ENCODE measurements at places on chromosomes 4 and X.
A peak's percentile ranks its signal among the peaks of the same experiment; 100 is the strongest.

DNA sequence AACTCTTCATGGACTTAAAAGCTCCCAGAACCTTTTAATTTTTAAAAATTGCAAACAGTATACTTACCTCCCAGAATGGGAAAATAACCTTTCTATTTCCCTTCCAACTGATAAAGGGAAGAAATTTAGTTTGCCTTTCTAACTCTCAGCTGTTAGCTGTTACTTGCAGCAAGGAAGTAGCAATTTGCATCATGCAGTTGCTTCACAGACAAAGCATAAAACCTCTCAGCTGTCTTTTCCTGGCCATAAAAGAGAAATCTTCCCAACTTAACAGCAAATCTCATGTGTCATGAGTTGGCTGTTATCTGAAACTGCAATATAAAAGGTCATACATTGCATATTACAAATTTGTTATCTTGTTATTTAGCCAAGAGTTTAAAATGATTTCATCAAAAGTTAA lies 18.4 kb downstream of the C4orf17 start:
- DNase-seq = no peak

GRCh38 chr4:85993641-85994040 lies 366.2 kb downstream of the MAPK10 start:
- no peak for DNase-seq

DNA sequence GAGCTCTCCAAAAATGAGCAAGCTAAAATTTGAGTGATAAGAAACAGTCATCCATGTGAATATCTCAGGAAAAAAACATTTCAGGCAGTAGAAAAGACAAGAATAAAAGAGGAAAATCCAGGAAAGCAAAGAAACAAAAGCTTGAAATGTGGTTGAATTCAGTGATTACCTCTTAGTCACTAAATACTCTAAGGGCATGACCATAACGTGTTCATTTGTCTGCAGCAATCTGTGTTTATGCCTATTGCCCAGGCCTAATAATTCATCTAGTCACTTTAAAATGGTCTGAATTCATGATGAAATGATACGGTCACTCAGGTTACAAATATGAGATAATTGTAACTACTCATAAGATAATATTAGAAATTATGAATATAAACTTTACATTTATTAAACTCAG lies 837.9 kb downstream of the STPG2 start:
- no peak for DNase-seq

DNA sequence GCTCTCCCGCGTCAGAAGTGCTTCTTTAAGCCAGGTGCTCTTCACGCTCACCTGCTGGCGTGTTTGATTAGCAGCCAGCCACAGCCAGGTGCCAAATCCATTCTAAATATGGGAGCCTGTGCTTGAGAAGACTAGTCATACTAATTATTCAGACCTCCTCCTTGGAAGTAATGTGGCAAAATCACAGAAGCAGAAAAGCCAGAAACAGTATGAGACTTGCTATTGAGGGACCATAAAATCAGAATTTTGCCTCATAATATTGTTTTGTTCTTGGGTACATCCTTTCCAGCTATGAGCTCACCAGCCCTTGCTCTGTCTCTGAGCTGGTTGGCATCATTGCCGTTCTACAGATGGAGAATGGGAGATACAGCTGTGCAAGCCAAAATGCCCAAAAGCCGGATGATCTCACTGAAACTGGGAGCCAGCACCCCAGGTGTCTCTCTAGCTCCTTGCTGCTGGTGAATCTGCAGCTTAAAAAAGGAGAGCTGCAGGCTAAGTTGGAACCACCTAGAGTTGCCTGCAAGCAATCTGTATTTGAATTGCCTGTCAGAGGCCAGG lies 205.4 kb downstream of the SHROOM3 start:
- peak; percentile 54 for DNase-seq

GRCh38 chr4:54571293-54572151 lies 86.2 kb upstream of the KIT start:
- no peak for DNase-seq

GRCh38 chr4:24917076-24917856 lies 4.4 kb upstream of the CCDC149 start:
- no peak for DNase-seq

DNA sequence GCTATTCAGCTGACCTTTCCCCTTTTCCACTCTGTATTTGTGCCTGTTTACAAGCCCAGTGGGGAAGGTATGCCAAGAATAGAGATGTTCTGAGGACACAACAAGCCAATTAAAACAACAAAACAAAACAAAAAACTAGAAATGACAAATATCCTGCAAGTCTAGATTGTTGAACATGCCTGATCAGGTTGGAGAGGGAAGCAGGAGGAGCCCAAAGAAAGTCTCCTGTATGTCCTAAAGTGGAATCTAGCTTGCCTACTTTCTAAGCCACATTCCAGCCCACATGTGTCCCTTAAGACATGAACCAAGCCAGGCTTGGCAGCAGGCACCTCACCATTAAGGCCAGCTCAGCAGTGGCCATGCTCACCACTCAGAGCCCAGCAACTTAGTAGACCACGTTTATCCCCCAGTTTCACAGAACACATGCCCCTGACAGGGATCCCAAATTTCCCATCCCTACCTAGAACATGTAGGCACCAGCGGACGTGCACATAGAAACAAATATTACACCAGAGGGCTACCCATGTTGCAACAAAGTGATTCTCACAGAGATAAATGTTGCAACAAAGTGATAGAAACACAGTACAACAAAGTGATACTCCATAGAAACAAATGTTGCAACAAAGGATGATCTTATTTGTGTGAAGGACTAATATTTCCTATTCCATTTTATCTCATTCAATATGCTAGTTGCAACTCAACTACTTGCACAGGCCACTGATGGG lies 48.3 kb downstream of the CD99L2 start:
- no peak for DNase-seq

GRCh38 chrX:8147226-8147625 lies 23.8 kb downstream of the VCX2 start:
- DNase-seq = no peak

DNA sequence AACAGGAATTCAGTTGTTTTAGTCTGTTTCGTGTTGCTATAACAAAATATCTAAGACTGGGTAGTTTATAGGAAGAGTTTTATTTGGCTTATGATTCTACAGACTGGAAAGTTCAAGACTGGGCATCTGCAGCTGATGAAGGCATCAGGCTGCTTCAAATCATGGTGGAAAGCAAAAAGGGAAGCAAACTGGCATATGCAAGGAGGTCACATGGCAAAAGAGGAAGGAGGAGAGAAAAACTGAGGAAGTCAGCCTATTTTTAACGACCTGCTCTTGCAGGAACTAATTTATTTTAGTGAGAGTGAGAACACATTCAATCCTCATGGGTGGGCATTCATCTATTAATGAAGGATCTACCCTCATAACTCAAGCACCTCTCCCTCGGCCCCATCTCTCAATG lies 363.1 kb upstream of the HS3ST1 start:
- DNase-seq = no peak

DNA sequence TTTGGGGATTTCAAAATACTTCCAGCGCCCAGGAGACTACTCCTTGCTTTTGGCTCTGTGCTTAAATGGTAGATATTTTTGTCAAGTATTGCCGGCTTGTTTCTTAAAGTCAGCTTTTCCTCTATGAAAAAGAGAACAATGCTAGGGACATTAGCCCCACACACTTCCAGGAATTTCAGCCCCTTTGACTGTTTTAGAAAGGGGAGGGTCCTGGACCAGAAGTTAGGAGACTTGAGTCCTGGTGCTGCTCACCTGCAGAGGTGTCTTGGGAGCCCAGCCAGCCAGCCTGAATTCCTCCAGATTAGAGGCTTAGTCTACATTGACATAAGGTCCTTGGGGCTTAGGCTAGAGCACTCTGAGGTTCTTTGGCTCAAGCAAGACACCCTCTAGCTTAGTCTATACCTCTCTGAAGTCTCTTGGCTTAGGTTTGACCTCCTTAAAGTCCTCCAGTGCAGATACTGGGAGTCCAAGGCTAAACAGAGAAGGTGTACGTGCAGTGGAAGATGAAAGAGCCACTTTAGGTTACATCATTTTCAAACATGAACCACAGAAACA lies 1.6 kb upstream of the SETD7 start:
- DNase-seq = no peak

- DNase-seq = no peak
Measured at GRCh38 chrX:68238568-68238967, 194.7 kb downstream of the OPHN1 start.

DNA sequence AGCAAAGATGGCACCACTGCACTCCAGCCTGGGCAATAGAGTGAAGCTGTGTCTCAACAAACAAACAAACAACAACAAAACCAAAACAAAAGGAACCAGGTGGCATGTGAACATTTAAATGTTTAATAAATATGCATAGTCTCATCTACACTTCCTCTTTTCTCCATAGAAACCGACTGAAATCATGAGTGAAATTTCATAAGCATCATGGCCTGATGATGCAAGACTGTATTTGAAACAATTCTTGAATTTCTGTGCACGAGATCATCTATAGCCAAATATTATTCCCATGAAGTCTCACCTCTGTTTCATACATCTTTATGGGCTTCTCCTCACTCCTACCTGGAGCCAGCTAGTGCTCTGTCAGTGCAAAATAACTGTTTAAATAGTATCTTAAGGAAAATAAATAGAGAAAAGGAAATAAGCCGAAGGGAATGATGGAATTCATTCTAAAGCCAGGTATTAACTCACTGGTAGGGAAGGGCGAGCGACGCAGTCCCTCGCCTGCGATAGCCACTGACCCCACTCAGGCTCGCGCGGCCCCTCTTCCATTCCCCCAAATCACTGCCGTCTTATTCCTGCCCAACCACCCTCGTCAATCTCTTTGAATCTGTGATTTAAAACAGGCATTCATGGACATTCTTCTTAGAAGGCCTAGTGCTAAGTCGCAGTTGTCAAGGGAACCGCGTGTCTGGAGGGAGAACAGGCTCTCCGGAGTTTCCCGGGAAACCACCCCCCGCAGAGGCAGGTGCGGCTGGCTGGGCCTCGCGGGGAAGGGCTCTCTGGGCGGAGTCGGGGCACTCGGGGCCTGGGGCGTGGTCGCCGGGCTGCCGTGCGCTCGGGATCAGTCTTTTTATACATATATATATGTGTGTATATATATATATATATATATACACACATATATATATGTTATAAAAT lies 52.4 kb upstream of the TRIM2 start:
- DNase-seq = no peak

- DNase-seq = no peak
Measured at GRCh38 chrX:45322820-45323219, 122.1 kb upstream of the DIPK2B start.

DNA sequence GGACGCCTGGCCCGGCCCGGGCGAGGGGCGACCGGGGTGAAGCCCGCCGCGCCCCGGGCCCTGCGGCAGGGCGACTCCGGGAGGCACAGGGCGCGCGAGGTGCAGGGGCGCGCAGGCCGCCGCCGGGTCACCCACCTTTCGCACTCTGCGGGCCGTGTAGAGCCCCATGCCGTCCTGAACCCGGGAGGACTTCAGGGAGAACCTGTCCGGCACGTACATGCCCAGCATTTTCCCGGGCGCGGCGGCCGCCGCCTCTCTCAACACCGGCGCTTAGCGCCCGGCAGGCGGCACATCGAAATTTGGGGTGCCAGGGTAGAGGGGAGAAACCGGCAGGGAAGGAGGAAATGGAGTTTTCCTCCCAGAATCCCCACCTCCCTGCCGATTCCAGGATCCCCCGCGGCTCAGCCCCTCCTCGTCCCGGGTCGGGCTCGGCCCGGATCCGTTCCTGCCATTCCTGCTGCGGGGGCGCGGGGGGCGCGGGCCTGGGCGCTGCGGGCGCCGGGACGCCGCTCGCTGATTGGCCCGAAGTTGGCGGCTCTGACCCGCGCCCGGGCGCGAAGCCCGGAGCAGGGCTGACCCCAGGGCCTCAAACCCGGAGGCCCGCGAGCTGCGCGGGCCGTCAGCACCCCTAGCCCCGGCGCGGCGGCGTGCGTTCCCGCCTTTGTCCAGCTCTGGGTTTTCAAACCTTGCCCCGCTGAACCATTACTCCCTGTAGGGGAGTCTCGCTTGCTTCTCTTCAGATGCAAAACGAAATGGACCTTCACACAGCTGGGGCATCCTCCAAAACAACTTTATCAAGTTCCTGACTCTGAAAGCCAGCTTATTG lies at the start of gene PRDM5:
Gene PRDM5 (minus strand): TSS at position 346 of the 826 bp plus-strand sequence. CDS start 118 bp downstream, at position 228.
- DNase-seq = no peak

- no peak for DNase-seq
Measured at GRCh38 chr4:182240161-182241130, 2.8 kb upstream of the TENM3 start.

GRCh38 chr4:7584098-7584497 lies 149.4 kb upstream of the PSAPL1 start:
- no peak for DNase-seq

GRCh38 chr4:184782731-184783373 lies 42.9 kb downstream of the ACSL1 start:
- no peak for DNase-seq

GRCh38 chrX:111585337-111585736 lies 73.9 kb downstream of the SERTM2 start:
- DNase-seq = no peak

GRCh38 chr4:83011689-83012199 lies 1.1 kb upstream of the LIN54 start:
- no peak for DNase-seq

DNA sequence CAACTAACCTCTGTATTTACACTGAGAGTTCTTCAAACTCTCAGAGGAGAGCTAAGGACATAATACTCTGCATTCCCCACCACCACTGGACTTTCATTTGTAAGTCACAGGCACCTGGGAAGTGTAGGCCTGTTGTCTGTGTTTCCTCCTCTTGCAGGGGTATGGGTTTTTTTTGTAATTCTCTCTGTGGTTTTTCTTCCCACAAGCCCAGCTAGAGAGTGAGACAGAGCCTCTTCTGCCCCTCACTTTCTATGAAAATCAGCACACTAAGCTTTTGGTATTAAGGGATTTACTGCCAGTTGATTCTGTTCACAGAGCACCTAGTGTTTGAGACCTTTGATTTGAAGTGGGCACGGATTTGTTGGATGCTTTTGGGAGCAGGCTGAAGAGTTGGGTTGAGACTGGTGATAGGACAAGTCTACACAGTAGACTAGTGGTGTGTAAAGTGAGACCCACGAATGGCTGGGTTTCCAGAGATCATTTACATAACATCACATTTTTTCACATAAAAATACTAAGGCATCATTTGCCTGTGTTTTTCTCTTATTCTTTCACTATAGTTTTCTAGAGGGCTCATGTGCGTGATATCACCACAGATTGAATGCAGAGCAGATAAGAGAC lies 28.9 kb upstream of the WDR17 start:
- DNase-seq = no peak

GRCh38 chr4:119794681-119795080 lies 166.1 kb upstream of the PDE5A start:
- DNase-seq = no peak

DNA sequence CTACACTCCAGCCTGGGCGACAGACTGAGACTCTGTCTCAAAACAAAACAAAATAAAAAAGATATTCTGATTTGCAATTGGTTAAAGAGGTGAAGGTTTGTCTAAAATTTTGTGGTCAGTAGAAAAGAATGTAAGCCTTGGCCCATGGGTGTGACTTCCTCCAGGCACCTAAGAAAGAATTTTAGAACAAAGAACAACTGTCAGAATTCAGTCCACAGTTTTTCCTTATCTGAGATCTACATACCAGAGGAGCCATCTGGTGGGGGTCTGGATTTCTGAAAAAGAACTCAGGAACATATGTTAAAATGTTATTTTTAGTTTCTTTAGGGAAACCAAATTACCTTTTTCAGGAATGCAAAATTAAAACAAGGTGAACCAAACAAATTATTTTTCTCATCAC lies 434.1 kb downstream of the ANKRD50 start:
- no peak for DNase-seq

GRCh38 chrX:45849261-45849862 lies 648.7 kb upstream of the DIPK2B start:
- DNase-seq = no peak

GRCh38 chr4:101794806-101795205 lies 4.3 kb downstream of the BANK1 start:
- DNase-seq = no peak
